Astrocyte (in vitro differentiated cells and primary cell): ENCODE measurements at places on chromosomes 7 and 10.
A peak's percentile ranks its signal among the peaks of the same experiment; 100 is the strongest.

DNA sequence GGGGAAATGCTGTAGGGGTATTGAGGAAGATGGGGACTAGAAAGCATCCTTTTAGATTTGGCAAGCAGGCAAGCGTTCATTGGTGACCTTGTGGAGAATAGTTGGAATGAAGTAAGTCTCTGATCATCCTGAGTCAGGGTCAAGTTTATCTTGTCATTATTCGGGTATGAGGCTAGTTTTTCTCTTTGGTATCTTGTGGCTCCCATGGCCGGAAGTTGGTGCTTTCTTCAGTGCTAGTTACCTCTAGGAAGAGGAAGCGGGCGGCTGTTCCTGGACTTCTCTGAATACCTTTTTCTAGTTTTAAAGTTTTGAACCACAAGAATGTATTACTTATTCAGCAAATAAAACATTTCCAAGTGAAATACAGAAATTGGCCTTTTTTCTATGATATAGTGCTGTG is 9.2 kb downstream of the CREM start:
- DNase-seq: no peak

- no peak for DNase-seq
These were observed 642.2 kb downstream of the SH2D4B start for GRCh38 chr10:81179805-81180452.

GRCh38 chr10:78537018-78537417 is 503.4 kb downstream of the RPS24 start:
- no peak for DNase-seq

- no peak for DNase-seq
These were observed 303.6 kb upstream of the AKR1E2 start for GRCh38 chr10:4522296-4523000.

DNA sequence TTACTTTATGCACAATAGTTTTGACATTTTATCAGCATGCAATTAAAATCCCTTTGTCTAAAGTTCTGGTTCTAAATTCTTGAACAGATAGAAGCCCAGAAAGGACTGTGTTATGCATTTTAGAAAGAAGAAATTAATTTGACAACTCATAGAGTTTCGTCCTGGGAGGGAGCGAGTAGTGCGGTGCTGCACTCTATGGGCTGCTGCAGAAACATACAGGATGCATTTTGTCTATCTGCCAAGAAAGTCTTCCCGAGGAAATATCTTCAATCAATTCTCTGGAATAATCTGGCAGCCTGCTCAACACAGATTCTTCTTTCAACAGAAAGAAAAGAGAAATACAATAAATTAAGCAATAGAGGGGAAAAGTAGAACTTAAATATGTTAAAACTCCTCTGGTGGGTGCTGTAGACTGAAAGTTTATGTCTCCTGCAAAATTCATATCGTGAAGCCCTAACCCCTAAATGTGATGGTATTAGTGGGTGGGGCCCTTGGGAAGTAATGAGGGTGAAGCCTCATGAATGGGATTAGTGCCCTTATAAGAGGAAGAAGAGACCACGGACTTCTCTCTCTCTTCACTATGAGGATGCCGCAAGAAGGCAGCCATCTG is 39.0 kb upstream of the IFRD1 start:
- DNase-seq: peak; percentile 31

DNA sequence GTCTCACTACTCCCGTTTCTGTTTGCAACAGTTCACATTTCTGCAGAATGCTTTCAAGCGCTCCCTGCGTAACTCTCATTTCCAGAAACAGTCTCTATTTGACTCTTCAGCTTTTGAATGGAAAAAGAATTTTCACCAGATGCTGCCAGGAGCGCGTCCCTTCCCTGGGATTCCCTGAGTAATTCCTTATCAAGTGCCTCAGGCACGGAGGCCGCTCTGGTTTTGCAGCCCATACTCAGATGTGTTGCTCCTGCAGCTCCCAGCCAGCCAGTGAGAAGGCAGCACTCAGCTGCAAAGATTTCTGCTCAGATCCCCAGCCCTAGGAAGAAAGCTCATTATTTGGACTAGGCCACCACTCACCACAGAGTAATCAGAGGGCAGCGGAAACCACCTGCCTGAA is 161.1 kb upstream of the CHST15 start:
- no peak for DNase-seq
